ENCODE measurements at places on chromosomes 5 and 9.

- no peak for DNase-seq
Measured at GRCh38 chr5:157845914-157846598, 12.9 kb downstream of the CLINT1 start.

DNA sequence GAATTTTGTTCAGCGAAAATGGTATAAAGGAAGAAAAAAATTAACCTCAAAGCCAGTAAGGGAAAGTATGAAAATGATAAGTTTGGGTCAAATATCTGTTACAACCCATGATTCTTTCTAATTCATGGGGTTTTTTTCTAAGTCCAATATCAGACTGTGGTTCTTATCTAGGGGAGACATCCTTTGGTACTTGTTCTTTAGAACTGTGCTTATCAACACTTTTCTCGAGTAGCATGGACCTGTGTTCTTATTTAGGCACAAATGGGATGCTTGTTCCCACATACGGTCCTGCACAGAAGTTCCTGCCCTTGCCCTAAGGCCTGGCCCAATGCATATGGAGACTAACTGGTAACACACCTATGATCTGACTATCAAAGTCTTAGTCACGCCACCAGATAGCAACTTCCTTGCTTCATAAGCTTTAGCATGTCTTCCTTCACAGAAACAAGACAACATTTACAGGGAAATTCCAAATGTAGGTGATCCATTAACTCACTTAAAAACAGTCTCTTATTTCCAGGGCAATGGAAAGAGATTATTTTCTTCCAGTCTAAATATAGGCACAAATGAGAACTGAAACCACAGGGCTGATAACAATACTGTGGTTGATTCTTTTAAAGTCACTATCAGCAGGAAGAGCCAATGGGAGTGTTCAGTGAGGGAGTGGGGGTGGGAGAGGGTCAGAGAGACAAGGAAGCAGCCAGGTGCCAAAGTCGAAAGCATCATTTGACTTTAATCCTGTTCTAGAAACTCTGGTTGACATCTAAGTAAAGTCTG lies 268.8 kb upstream of the ANKRD55 start:
- DNase-seq = no peak

DNA sequence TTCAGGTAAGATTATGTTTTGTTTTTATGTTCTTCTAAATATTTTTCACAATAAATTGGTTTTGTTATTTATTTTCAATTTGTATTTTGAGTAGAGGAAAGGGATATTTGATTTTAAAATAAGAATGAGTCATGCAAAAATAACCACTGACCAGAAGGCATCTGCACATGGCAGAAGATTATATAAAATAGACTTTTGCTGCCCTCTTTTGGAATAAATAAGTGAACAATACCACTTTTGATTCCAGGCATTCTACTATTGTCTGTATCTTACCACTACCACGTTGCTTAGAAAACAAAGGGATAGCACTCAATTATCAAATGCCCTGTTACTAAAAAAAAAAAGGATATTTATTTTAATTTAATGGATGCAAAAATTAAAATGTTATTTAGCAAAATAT lies 227.3 kb upstream of the ITGA1 start:
- no peak for DNase-seq

DNA sequence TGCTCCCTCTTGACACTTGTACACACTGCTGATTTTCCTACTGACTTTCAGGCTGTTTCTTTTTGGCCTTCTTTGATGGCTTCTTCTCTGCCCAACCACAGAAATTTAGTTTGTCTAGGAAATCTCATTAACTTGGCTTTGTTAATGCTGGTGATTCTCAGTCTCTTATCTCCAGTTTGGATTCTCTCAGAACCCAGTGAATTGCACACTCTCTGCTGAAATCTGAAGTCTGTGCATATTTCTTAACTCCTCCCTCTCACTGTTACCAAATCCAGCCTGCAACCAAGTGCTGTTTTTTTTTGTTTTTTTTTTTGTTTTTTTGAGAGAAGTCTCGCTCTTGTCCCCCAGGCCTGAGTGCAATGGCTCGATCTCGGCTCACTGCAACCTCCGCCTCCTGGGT lies 117.2 kb downstream of the CDC42SE2 start:
- no peak for DNase-seq

GRCh38 chr5:54601411-54602230 lies 84.1 kb downstream of the SNX18 start:
- no peak for DNase-seq

DNA sequence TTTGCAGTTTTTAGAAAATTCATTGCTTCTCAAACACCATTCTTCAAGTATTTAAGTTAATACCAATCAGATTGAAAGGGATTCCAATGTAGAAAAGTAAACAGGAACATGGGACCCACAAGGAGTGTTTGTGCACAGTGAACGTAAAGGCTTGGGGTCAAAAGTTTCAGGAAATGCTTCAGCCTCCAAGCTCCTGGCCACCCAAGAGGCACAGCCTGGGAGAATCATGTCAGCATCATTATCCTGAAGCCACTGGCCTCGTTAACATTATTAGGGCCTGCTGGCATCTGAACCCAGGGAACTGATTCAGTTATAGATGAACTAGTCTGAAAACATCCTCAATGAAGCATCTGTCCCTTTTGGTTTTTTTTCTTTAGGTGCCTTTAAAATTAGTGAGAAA lies 122.9 kb downstream of the NXNL2 start:
- no peak for DNase-seq

- no peak for DNase-seq
Measured at GRCh38 chr9:6759185-6759977, 1.6 kb downstream of the KDM4C start.

DNA sequence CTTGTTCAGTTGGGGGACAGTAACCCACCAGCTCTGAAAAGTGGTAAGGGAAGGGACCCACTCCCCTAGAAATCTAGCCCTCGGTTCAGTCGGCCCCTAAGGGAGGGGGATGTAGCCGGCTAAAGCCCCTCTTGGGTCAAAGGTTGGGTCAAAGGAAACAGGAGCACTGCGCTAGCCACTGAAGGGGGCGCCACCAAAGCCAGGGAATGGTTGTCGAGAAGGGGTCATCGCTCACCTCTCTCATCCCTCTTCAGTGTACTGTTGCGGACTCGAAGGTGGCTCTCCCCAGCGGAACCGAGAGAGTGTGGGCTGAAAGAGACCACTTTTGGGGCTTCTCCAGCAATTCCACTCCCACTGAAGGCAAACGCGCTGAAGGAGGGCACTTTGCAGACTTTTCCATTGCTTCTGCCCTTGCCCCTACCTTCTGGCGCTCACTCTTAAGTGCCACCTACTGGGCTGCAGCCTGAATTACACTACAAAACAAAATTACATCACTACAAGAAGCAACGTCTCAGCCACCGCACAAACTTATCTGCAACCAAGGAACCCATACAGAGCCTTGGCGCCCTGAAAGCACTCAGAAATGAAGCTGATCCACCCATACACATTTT lies 396.9 kb downstream of the PDE4D start:
- DNase-seq = no peak

DNA sequence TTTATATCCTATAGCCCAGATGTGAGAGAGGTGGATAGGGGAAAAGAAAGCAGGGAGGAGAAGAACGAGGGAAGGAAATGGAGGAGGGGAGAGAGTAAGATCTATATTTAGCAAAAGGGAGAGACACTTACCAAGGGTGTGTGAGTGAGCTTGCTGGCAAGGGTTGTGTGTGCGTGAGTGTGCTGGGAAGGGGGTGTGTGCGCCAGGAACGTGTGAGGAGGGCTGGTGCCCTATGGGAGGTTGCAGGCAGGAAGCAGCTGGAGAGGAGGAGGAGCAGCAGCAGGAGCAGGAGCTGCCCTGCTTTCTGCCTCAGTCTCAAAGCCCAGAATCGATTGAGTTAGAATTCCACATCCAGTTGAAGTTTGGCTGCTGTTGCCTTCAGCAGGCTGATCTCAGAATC lies 148.3 kb upstream of the RUSC2 start:
- DNase-seq = peak; percentile 77
